ENCODE measurements at places on chromosomes 1 and 21.

DNA sequence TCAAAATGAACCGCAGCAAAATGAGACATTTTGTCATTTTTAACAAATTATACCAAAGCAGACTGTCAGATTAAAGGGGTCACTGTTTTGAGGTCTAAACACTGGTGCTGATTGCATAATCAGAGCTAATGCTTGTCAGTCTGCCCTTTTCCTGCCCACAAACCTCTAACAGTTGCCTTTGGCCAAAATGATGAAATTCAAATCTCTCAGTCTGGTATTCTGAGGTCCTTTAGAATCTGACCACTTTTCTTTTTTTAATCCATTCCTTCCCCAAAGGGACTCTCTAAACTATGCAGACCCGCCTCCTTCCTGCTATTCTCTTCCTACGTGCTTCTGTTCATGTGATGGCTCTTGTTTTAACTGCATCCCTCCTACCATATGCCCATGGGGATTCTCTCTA lies 145.2 kb upstream of the SPATA6 start:
- DNase-seq: no peak

- DNase-seq: no peak
Measured at GRCh38 chr1:33382661-33383415, 48.1 kb downstream of the PHC2 start.

- no peak for DNase-seq
Measured at GRCh38 chr21:41703857-41704501, 62.9 kb downstream of the RIPK4 start.

DNA sequence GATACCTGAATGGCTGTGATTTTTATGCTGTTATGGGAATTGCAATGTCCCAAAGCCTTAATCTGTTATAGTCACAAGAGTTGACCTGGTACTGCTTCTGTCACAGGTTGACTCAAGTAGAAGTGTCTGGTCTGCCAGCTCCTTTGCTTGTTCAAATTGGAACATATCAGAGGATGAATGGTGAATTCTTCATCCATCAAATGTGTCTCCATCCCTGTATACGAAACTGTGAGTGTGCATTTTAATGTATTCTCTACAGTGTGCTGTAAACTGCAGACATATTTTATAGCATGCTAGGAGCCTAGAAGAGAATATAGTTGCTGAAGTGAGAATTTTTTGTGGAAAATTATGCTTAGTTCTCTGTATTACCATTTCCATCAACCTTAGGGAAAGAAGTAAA lies 608.4 kb downstream of the AMY1C start:
- DNase-seq: no peak

GRCh38 chr1:34828611-34829010 lies 30.9 kb downstream of the SMIM12 start:
- no peak for DNase-seq

- DNase-seq: no peak
Measured at GRCh38 chr1:31662463-31662862, 17.8 kb upstream of the PEF1 start.

- DNase-seq: no peak
Measured at GRCh38 chr1:30345491-30346130, 377.8 kb downstream of the MATN1 start.

GRCh38 chr1:91872559-91873081 lies 13.3 kb downstream of the TGFBR3 start:
- DNase-seq: no peak

GRCh38 chr1:38814444-38814983 lies 45.1 kb downstream of the RRAGC start:
- no peak for DNase-seq

DNA sequence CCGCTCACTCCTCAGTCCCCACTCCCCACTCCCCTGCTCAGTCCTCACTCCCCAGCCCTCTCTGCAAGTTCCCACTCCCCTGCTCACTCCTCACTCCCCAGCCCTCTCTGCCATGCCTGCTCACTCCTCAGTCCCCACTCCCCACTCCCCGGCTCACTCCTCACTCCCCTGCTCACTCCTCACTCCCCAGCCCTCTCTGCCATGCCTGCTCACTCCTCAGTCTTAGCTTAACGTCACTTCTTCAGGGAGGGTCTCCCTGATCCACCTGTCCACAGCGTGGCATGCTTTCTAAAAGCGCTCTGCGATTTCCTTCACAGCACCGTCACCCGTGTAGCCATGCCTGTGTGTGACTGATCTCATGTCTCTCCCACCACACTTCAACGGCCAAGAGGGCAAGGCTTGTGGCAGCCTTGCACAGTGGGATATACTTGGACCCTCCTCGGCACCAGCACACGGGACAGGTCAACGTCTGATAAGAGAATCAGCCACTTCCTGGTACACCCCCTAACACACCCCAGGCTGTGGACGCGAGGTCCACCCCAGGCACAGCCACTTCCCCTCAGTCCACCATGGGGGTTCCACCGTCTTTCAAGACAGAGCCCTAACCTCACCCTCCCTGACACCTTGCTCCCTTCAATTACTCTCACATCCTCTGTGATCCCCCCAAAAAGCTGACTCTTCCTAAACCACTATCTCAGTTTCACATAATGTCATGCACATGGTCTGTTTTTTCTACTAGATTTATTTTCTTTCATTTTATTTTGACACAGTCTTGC lies 14.0 kb downstream of the PRDM15 start:
- no peak for DNase-seq

GRCh38 chr1:232333419-232333767 lies 296.5 kb downstream of the SIPA1L2 start:
- DNase-seq: no peak

DNA sequence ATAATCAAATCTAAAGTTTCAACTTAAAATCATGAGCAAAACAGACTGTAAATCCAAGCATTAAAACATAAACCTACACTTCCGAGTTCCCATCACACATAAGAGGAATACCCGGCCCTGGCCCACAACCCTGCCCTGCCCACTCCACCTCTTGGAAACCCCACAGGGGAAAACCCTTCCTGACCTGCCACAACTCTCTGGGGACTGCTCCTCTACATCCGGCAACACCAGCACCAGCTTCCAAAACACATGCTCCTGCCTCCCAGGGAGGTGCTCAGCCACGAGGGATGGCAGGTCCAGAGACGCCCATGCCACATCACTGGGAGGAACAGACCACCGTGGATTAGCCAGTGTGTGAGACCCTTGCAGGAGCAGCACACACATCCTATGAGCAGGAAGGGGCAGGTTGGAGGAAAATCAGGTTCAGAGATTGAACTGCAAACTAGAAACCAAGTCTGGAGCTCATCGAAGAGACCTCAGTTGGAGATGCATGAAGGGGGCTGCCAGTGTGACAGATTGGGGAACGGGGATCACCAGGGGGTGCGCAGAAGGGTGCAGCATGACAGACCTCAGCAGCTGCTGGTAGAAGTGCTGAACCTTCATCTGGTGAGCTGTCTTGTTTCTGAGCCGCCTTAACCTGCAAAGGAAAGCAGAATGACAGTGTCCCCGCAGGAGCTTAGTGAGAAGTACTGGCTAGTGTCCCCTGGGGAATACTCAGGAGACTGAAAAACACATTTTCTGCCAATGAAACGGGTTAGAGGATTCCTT lies 25.8 kb upstream of the LSS start:
- no peak for DNase-seq

GRCh38 chr1:60073605-60074278 lies at the start of gene C1orf87:
TSS of gene C1orf87 (minus strand) at chr1:60073770. CDS start at chr1:60072643, 1,127 bp downstream.
- no peak for DNase-seq

- no peak for DNase-seq
Measured at GRCh38 chr1:109775398-109775797, 11.7 kb upstream of the EPS8L3 start.

DNA sequence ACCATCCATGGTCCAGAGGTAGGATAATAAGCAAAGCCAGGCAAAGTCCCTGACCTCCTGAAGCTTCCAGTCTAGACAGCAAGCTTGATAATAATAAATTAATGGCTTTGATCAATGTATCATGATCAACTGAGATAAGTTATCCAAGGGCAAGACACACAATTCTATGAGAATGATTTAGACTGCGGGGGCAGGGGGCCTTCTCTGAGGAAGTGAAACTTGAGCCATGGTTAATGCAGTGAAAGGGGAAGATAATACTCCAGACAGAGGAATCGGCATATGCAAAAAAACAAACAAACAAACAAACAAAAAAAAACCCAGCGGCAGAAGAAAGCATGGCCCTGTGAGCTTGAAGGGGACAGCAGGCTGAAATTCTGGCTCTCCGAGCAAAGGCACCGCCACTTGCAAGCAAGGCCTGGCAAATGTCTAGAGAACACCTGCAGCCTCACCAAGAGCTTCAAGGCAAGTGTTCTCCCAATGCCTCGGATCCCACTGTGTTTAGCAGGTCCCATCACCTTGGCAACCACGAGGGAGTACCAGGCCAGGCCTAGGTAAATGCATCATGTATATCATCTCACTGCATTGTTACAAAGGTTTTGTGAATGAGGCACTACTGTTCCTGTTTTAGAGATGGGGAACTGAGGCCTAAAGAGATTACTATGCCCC lies 24.9 kb downstream of the CSMD2 start:
- no peak for DNase-seq

GRCh38 chr1:153372571-153372970 lies 2.9 kb downstream of the S100A12 start:
- DNase-seq: no peak

DNA sequence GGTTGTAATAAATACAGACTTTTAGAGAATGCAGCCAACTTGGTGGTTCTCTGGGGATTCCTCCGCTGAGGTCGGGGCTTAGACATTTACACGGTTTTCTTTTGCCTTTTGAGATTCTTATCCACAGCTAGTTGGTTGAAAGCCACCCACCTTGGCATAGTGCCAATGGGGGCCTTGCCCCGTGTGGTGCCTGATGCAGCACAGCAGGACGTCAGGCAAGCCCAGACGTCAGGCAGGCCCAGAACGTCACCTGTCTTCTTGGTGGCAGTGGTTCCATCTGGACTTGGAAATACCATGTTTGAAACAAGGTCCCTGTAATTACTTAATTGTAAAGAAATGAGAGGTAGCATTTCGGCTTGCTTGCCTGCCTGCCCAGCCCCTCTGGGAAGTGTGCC lies 78.5 kb downstream of the GALNT2 start:
- no peak for DNase-seq

- DNase-seq: no peak
Measured at GRCh38 chr1:173545688-173546087, 57.2 kb downstream of the SLC9C2 start.

DNA sequence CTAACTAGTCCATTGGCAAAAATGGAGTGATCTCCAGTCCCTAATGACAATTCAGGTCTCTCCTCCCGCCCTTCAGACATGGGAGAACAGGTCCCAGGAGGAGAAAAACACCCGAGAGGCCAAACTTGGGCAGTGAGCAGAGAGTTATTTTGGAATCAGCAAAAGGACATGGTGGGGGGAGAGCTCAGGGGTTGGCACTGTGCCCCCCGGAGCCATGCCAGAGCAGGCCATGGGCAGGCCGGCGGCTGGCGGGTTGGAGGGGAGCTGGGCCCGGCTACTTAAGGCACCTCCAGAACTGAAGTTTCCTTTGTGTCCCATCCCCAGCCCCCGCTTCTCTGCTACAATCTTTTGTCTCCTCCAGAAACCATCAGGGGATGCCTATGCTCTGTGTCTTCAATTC lies 7.1 kb downstream of the LGR6 start:
- DNase-seq: no peak

- no peak for DNase-seq
Measured at GRCh38 chr1:18972531-18972930, 16.1 kb upstream of the IFFO2 start.

- DNase-seq: no peak
Measured at GRCh38 chr1:16198444-16199156, 13.9 kb downstream of the ARHGEF19 start.

DNA sequence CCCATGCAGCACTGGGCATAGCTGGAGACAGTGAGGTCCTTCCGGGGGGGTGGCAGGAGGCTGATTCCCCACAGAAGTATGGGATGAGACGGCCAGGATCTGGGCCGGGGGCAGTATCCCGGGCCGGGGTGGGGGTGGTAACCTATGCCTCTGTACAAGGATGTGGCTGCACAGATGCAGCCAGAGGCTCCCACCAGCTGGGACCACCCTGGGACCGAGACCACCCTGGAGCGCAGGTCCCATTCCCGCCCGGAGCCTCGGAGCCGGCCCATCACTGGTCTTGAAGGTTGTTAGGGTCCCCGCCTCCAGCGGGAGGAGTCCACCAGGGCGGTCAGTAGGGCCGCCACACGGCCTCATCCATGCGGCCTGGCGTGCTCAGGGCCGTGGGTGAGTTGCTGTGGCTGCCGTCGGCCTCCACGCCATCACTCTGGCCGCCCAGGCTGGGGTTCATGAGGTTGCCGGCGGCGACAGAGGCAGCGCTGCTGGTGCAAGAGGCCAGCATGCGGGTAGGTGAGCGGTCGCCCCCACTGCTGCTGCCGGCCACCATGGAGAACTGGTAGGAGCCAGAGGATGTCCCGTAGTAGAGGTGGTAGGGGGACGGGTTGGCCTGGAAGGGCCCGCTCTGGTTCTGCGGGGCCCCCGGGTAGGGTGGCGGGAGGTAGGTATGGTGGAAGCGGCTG lies 28.1 kb downstream of the RUNX3 start:
- no peak for DNase-seq

DNA sequence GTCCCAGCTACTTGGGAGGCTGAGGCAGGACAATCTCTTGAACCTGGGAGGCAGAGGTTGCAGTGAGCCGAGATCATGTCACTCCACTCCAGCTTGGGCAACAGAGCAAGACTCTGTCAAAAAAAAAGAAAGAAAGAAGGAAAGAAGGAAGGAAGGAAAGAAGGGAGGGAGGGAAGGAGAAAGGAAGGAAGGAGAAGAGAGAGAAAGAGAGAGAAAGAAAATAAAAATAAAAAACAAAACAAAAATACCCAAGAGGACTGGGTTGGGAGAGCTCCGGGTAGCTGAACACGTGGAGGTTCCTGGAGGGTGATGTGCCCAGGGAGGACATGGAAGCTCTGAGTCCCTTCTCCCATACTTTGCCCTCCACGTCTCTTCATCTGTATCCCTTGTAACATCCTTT lies 45.7 kb upstream of the CITED4 start:
- no peak for DNase-seq

DNA sequence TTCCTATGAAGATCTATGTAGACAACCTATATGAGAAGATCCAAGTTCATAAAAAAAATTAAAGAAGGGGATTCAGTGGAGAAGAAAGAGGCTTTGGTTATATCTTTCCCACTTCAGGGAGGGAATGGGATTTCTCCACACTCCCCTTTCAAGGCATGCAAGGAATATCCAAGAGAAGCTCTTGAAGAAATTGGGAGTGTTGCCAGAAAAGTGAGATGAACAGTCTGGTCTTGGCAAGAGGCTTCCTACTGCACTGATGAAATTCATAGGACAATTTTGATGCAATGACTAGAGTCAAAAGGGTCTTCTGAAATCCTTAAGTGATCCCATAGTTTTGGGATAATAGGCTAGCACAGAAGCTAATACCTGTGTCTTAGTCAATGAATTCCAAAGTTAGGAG lies 153.0 kb downstream of the KCTD3 start:
- no peak for DNase-seq

- no peak for DNase-seq
Measured at GRCh38 chr1:17984583-17984982, 123.0 kb upstream of the IGSF21 start.

All from stimulated activated CD8-positive, alpha-beta memory T cell treated with anti-CD3 and anti-CD28 coated beads, Interleukin-4, amount 100 ng/mL, for 24 hours (primary cell).